H9 (cell line): ENCODE measurements at places on chromosomes 4 and X.

DNA sequence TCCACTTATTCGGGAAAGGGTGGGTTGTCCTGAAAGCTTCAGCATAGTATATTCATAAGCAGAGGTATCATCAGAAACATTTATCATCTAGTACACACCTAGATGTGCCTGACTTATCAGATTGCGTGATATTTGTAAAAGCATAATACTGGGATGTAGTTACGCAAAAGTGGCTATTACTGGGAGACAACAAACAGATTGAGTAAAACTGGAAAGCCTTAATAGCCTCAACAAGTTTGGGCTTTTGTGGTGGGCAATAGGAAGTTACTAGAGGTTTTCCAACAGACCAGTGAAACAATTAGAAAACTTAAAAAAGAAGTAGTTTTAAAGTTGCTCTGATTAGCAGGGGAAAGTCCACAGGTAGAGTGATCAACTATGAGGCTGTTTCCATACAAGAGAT, 39.8 kb downstream of the GPRIN3 start:
- no peak for DNase-seq

- DNase-seq = peak; percentile 83
Measured at GRCh38 chr4:121696581-121697461, at the start of gene ANXA5. ANXA5 (minus strand) TSS chr4:121696980; CDS start chr4:121696589, 391 bp downstream.

- peak; percentile 63 for DNase-seq
Measured at GRCh38 chrX:150547375-150548115, 20.9 kb upstream of the MTM1 start.

DNA sequence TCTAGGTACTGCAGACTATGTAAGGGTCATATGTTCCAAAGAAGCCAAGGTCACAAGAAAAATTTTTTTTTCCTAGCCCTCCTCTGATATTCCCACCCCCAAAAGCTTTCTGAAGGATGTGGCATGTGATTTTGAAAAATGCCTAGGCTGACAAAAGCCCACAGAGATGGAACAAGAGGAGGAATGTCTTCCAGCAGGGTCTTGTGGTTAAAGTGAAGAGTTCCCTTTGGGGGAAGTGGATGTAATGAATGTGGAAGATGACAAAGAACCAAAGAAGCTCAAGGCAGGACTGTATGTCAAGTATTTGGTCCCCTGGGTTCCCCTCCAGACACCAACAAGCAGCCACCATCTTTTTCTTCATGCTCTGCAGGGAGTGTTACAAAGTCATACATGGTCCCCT, 268.8 kb downstream of the BCOR start:
- DNase-seq = no peak

GRCh38 chrX:133923113-133923512, 62.3 kb downstream of the GPC3 start:
- no peak for DNase-seq

DNA sequence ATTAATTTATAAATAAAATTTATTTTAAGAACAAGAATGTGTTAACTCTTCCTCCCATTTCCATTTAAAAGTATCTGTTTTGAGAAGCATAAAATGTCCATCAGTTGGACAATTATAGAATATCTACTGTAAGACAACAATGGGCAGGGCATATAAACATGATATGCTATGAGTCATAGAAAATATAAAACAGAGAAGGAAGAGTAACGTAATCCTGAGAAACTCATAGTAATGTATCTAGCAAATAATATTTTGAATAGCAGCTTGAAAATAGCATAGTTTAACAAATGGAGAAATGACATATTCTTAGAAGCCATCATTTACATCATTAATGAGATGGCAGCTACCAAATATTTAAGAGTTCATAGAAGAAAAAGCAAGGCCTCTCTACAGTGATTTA, 820.3 kb upstream of the PCDH10 start:
- no peak for DNase-seq

DNA sequence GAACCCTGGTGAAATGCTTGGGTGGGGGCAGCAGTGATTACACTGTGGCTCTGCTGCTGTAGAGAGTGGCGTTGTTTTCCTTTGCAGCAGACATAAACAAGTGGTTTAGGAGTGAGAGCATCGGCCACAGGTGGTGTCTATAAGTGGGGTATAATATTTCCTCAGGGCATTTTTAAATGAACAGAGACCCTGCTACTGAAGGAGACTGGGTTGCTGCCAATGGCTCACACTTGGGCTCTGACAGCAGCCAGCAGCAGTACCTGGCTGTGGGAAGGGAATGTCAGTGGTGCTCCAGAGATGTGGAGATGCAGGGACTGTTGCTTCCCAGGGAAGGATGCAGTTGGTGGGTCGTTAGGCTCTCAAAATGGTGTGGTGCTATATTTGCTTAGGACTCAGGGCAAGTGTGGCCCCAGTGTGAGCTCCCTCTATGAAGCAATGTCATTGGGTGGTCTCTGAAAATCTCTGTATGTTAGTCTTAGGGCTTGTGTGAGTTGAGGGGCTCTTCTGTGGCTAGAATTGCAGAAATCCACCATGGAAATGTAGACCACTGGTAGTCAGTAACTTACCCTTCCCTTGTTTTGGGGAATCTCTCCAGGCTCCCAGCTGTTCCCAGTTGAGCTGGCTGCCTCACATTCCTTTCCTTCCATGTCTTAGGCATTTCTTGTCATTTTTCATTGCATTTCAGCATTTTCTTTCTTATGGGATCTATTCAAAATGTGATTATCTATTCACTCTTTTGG, 1023.0 kb upstream of the GRID2 start:
- DNase-seq = no peak

GRCh38 chr4:86043755-86044592, 315.9 kb downstream of the MAPK10 start:
- no peak for DNase-seq

GRCh38 chrX:34379891-34380290, 247.8 kb upstream of the FAM47A start:
- no peak for DNase-seq

GRCh38 chr4:142728233-142728632, 117.9 kb downstream of the INPP4B start:
- no peak for DNase-seq

GRCh38 chr4:122469457-122469856, 12.9 kb upstream of the IL2 start:
- no peak for DNase-seq

DNA sequence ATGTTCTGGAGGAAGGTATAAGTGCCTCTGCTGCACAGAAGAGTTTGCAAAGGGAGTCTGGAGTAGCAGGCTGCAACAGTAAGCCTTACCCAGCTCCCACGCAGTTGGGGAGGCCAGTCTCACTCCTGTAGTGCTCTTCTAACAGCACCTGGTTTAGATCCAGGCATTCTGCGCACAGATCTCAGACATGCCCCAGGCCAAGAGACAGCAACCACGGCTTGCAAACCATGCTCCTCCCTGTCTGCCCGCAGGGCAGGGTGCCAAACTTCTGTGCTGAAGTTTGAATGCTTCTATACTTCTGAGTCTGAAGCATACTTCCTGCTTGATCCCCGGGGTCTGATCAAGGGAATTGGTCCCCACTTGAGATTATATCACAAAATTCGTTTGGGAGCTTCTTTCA, 106.3 kb downstream of the LINC00632 start:
- DNase-seq = no peak

DNA sequence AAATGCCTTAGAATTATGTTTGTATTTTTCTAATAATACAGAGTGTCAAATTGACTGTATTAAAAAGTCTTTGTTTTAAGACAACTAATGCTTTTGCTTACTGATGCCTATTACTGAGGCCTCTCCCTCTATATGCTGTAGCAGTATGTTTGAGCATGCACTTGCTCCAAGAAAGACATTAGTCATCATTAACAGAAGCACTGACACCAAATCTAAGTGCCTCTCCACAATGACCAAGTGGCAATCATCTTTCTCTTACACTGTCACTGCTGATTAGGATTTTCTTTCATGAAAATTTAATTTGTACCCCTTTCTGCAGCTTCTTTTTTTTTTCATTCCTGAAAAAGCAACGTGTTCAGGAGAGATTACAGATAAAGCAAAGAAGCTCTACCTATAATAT, 11.1 kb upstream of the MAB21L2 start:
- DNase-seq = no peak

GRCh38 chr4:88621763-88622327, 29.6 kb downstream of the HERC3 start:
- no peak for DNase-seq

DNA sequence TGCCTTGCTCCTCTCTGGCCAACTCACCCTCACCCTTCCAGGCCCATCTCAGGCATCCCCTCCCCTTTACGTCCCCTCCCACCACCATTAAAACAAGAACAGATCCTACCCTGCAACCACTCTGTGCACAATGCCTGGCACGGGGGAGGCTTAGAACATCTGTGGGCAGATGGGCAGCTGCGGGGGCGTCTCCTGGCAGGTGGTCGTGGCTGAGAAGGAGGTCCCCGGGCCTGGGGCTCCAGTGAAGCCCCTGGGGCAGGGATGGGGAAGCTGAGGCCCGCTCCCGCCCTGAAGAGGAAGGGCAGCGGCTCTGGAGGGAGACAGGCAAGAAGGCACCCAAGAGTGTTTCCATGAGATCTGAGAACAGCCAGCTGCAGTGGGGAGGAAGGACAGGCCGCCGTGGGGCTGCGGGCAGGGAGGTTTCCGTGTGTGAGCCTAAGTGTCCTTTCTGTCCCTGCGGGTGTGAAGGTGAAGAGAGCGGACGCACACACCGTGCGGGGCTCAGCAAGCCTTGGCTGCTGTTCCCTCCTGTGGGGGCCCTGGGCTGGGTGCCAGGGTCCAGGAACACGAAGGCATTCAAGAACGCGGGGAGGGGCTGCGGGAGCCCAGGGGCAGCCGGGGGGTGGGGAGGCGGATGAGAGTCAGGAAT, 7.8 kb upstream of the TBC1D14 start:
- DNase-seq = no peak

- no peak for DNase-seq
Measured at GRCh38 chr4:176800891-176801534, 8.3 kb upstream of the VEGFC start.

DNA sequence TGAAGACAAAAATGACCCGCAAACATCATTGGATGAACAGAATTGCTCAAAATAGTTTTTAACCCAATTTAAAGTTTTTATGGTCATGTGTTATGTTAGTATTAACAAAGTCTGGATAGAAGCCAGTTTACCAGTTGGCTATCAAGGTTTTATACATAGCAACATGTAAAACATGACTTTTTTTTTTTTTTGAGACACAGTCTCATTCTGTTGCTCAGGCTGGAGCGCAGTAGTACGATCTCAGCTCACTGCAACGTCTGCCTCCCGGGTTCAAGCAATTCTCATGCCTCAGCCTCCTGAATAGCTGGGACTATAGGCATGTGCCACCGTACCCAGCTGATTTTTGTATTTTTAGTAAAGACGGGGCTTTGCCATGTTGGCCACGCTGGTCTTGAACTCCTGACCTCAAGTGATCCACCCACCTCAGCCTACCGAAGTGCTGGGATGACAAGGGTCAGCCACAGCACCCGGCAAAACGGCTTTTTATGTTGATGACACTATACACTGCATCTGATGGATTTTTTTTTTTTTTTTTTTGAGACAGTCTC, 3.4 kb downstream of the SAT1 start:
- DNase-seq = no peak

GRCh38 chr4:90824266-90825150, 697.3 kb downstream of the CCSER1 start:
- DNase-seq = no peak

GRCh38 chr4:123144616-123145015, 222.2 kb upstream of the NUDT6 start:
- no peak for DNase-seq

DNA sequence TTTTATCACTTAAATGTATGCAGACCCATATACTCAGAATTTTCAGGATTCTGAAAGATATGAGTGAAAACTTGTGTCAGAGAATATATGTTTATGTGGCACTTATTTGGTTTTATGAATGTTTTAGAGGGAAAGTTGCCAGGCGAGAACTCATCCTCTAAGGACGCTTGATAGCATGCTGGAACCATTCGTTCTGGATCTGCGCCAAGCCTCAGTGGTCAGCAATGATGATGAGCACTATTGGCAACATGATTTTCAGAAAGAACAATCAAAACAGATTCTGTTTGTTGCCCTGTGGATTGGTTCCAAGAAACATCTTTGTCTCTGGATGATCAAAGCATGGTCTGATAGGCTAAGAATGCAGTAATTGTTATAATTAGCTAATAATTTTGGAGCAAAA, 32.1 kb upstream of the RAPGEF2 start:
- no peak for DNase-seq
